ENCODE measurements at places on chromosomes 16 and 17.
A peak's percentile ranks its signal among the peaks of the same experiment; 100 is the strongest.

DNA sequence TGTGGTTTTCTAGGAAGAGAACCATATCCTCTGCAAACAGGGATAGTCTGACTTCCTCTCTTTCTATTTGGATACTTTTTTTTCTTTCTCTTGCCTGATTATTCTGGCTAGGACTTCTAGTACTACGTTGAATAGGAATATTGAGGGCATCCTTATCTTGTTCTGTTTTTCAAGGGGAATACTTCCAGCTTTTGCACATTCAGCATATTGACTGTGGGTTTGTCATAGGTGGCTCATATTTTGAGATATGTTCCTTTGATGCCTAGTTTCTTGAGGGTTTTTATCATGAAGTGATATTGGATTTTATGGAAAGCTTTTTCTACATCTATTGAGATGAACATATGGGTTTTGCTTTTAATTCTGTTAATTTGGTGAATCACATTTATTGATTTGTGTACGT, 269.8 kb downstream of the MAP2K6 start:
- no peak for DNase-seq

- no peak for DNase-seq
Measured at GRCh38 chr17:22251498-22251897, 559.2 kb downstream of the KCNJ18 start.

DNA sequence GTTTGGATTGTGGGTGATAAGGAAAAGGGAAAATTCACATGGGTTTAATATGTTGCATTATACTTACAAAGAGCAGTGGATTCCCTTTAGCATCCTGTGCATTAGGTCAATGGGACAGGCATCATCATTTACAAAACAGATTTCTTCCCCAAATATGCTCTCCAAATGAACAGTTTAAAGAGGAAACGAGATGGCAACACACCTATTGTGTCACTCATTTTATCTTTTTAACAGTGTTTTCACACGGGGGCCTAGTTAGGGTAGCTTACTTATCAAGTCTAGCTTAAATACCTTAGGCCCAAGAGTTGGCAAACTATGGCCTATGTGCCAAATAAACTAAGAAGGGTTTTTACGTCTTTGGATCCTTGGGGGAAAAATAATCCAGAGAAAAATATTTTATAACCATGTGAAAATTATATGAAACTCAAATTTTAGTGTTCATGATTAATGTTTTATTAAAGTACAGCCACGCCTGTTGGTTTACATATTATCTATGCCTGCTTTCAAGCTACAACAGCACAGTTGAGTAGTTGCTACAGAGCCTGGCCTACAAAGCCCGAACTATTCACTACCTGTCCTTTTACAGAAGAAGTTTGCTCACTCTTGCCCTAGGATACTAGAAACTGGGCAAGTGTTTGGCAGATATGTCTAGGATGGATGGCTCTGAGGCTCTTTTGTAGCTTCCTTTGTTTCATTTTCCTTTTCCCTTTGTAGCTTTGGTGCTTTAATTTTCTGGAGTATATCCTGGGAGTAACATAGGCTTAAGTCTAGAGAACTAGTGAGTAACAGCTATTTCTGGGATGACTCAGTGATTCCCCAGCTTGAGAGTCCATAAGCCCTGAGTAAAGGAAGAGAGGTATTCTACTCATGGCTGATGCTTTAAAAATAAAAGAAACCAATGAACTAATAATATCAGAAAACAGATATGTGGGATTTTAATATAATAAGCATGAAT, 12.4 kb downstream of the NUP93 start:
- DNase-seq, result no peak

DNA sequence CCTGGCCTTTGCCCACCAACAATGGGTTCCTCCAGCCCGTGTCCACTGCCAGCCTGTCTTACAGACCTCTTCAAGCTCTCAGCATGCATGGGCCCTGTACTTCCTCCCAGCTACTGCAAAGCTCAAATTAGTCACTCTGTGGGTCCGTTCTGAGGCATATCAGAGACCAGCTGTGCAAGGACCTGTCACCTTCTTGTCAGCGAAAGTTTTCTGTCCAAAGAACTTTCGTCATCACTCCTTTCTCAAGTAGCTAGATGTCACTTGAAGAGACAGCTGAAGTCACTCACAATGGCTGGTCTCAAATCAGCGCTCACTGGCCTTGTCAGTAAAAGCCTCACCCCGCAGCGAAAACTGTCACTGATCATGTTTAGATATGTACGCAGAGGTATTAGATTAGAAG, 91.4 kb upstream of the DYNLRB2 start:
- no peak for DNase-seq

- DNase-seq, result no peak
Measured at GRCh38 chr16:68013440-68013839, 2.3 kb downstream of the DPEP2NB start.

- DNase-seq, result no peak
Measured at GRCh38 chr17:40664582-40665333, at the start of gene KRT222. TSS of gene KRT222 (minus strand) at chr17:40665177. CDS start at chr17:40665099, 78 bp downstream.

- no peak for DNase-seq
Measured at GRCh38 chr17:42846594-42847280, 2.4 kb downstream of the AOC2 start.

DNA sequence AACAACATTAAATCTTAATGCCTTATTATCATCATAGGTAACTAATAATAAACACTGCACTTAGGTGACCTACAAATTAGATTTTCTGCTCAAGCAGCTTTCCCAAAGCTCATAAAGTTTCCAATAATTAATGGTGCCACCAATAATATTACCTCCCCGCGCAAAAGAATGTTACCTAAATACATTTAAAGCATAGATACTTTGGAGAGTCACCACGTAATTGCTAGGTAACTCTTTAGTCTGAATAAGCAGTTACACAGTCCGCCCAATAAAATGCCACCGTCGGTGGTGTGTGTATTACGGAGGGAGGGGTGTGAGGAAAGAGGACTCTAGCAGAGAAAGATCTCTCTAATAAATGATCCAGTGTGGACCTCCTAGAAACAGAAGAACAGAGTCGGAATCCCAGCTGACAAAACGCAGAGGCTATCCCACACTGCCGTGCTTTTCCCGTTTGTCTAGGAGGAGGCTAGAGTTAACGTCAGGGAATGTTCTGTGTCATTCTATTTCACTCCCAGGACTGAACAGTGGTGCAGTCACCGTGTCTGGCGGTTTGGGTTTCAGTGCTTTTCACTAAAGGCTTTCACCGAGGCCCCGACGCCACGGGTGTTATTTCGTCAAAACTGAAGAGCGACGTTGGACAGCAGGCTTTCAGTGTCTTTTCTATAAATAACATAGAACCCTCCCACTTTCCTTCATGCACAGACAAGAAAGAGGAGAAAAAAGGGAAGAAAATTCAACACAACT, 630 bp downstream of the RNFT1 start:
- DNase-seq, result peak; percentile 39

DNA sequence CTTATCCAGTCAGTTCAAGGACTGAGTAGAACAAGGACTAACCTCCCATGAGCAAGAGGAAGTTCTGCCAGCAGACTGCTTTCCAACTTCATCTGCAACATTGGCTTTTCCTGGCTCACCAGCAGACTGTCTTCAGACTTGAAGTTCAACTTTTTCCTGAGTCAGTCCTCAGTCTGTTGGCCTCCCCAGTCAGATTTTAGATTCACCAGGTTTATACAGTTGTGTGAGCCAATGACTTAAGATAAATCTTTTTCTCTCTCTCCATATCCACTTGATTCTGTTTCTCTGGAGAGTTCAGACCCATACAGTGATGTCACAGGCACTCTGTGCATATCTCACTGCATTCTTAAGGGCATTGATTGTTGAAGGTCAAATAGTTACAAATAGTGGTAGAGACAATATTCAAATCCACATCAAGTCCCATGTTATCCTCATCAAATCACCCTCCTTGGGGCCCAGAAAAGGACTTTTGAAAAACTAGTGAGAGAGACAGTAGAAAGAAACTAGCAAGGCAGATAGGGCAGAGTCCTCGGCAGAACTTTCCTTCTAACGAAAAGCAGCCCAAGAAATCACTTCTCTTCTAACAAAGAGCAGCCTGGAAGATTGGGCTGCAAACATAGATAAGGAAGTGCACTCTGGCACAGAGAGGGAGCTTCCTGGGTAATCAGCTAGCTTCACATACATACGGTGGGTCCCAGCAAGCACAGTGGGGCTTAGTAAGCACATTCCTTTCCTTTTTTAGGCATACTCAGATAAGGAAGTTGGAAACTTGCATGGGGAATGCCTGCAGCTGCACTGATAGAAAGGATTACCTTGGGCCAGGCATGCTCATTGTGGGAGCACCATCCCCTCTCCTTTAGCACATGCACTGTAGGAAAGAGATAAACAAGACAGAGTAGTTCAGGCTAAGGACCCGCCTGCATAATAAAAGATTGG, 132.3 kb upstream of the FAM20A start:
- no peak for DNase-seq

- no peak for DNase-seq
Measured at GRCh38 chr17:37744961-37745800, at the start of gene HNF1B. TSS of gene HNF1B (minus strand) at chr17:37745059. CDS start at chr17:37744884, 175 bp downstream.

- no peak for DNase-seq
Measured at GRCh38 chr16:2155977-2156848, 631 bp downstream of the TRAF7 start.

GRCh38 chr17:81251709-81252301, 12.7 kb downstream of the NDUFAF8 start:
- no peak for DNase-seq

- no peak for DNase-seq
Measured at GRCh38 chr16:75000481-75001081, 1.8 kb downstream of the ZNRF1 start.

DNA sequence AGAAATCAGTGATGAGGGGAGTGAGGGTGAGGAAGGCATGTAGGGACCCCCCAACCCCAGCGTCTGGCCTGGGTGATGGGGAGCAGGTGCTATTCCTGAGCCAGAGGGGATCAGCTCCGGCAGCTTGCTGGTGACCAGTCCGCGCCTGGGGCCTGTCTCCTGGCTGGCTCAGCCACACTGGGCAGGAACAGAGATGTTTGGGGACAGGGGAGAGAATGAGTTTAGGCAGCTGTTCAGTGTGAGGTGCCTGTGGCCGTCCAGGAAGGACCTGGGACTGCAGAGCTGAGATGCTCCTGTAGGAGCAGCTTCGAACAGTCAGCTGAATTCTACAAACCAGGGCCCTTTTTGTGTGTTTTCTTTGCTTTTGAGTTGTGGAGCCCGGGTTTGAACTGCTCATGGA, 23.2 kb upstream of the SPNS2 start:
- no peak for DNase-seq

DNA sequence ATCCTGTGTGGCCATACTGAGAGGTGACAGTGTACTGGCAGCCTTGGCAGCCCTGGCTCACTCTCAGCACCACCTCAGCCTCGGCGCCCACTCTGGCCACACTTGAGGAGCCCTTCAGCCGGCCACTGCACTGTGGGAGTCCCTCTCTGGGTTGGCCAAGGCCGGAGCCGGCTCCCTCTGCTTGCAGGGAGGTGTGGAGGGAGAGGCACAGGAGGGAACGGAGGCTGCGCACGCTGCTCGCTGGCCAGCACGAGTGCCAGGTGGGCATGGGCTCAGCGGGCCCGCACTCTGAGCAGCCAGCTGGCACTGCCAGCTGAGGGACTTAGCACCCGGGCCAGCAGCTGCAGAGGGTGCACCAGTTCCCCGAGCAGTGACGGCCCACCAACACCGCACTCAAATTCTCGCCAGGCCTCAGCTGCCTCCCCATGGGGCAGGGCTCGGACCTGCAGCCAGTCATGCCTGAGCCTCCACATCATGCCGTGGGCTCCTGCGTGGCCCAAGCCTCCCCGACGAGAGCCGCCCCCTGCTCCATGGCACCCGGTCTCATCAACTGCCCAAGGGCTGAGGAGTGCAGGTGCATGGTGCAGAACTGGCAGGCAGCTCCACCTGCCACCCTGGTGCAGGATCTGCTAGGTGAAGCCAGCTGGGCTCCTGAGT, 184.4 kb upstream of the TOX3 start:
- DNase-seq, result no peak

- no peak for DNase-seq
Measured at GRCh38 chr16:80174416-80174815, 366.4 kb upstream of the DYNLRB2 start.

DNA sequence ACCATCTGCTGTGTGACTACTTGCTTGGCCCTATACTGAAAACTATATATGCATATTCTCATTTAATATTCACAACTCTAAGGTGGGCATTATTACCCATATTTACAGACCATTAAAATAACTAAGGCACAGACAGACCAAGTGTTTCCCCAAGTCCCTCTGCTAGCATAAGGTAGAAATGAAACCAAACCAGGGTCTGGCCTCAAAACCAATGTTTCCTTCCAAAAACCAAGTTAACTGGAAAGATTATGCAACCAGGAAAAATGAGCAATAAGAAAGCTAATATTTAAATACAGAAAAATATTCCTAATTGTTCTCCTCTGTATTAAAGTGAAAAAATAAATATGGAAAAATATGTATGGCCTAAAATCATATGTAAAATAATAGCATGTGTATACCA, 50.1 kb downstream of the XPO6 start:
- no peak for DNase-seq

DNA sequence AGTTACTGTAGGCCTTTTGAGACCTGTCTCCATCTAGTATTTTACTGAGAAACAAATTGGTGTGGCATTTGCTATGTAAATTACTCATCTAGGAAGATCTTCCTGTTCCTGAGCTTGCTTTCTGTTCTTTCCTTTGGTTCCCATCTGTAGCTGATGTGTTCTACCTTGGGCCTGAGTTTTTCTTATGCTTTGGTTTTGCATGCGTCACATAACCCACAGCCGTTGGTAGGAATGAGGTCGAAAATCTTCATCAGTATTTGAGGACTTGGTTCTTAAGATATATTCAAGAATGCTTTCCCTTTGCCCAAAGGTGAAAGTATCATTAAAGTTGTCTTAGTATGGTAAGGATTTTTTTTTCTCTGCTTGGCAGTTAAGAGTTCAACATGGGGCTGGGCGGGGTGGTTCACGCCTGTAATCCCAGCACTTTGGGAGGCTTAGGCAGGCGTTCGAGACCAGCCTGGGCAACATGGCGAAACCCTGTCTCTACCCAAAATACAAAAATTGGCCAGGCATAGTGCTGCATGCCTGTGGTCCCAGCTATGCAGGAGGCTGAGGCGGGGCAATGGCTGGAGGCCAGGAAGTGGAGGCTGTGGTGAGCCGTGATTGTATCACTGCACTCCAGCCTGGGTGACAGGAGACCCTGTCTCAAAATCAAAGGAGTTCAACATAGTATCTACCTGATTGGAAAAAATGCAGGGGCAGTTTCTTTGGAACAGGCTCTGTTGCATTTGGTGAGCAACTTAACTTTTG, 28.8 kb downstream of the IST1 start:
- DNase-seq, result no peak

GRCh38 chr16:1375741-1376410, 24.1 kb downstream of the GNPTG start:
- no peak for DNase-seq

DNA sequence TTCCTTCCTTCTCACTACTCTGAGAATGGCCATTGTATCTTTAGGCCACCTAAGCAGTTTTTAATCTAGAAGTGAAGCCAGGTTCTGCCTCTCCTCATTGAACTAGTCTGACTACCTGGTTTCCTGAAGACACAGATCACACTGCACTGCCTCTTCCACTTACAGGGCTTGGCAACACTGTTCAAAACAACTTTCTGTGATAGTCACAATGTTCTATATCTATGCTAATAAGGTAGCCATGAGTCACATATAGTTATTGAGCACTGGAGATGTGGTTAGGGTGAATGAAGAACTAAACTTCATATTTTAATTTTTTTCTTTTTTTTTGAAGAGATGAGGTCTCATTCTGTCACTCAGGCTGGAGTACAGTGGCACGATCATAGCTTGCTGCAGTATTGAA, 26.9 kb downstream of the RND2 start:
- no peak for DNase-seq
